ENCODE measurements at places on chromosomes 4 and X. TPM values are rescaled to one million over a fixed set of nuclear protein-coding genes. Genes with fewer than 3 reads are reported as not detected.

Gene CSAG3
- total RNA-seq, result not detected

Gene CLIC2
- total RNA-seq, result 50.6 TPM

Gene ERVMER34-1
- total RNA-seq, result 1.9 TPM

Gene ANXA10
- not detected for total RNA-seq

- H3K27ac ChIP-seq, result no peak overlapping the region
- no peak for DNase-seq
- no peaks in the 10 kb centered on the region for H3K4me1 ChIP-seq
- H3K36me3 ChIP-seq, result no peaks in the 10 kb centered on the region
Measured at GRCh38 chr4:7540206-7540605, 105.5 kb upstream of the PSAPL1 start.

- no peak for DNase-seq
- no peaks in the 10 kb centered on the region for H3K4me1 ChIP-seq
- H3K27me3 ChIP-seq, result no peaks in the 10 kb centered on the region
- no peaks in the 10 kb centered on the region for H3K36me3 ChIP-seq
- no peak overlapping the region for H3K4me3 ChIP-seq
Measured at GRCh38 chr4:55318175-55319129, 27.6 kb upstream of the SRD5A3 start.

- no peak overlapping the region for H3K27ac ChIP-seq
- DNase-seq, result no peak
- no peaks in the 10 kb centered on the region for H3K36me3 ChIP-seq
Measured at GRCh38 chr4:3007724-3008123, 44.4 kb downstream of the GRK4 start.

- peak; percentile 97 for DNase-seq
- H3K27me3 ChIP-seq, result no peaks in the 10 kb centered on the region
- peak within 1 kb of the TSS; percentile 92 for H3K27ac ChIP-seq
- H3K4me3 ChIP-seq, result peak within 1 kb of the TSS; percentile 62
- H3K36me3 ChIP-seq, result no peaks in the 10 kb centered on the region
- peaks cover 4% of the 10 kb centered on the region for H3K4me1 ChIP-seq
Measured at GRCh38 chrX:104165894-104166734, at the start of gene FAM199X. Gene FAM199X (plus strand): TSS chrX:104166453. CDS start chrX:104166786, 333 bp downstream.

DNA sequence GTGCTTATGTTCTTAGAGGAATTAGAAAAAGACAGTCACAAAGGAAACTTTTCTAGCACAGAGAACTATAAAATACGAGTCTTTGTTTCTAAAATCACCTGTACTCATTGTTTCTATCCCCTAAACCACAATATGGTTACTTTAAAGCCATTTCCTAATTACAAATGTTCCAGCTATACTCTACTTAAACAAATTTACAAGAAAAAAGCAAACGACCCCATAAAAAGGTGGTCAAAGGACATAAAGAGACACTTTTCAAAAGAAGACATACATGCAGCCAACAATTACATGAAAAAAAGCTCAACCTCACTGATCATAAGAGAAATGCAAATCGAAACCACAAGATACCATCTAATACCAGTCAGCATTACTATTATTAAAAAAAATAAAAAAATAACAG, 447.3 kb downstream of the RAB28 start:
- no peak overlapping the region for H3K4me3 ChIP-seq
- H3K4me1 ChIP-seq, result no peaks in the 10 kb centered on the region
- no peak overlapping the region for H3K27ac ChIP-seq
- H3K27me3 ChIP-seq, result no peaks in the 10 kb centered on the region
- no peaks in the 10 kb centered on the region for H3K36me3 ChIP-seq
- DNase-seq, result no peak
